ENCODE measurements at places on chromosomes 3 and 15. TPM values are rescaled to one million over a fixed set of nuclear protein-coding genes. Genes with fewer than 3 reads are reported as not detected.

The FBLN2 gene
- 452 TPM for total RNA-seq

The PHC3 gene
- total RNA-seq: 65.6 TPM

The FBXO40 gene
- not detected for total RNA-seq

The MFSD1 gene
- total RNA-seq: 223 TPM

The STRA6 gene
- 0.18 TPM for total RNA-seq

The OR5K2 gene
- not detected for total RNA-seq

The CNTN3 gene
- 0.74 TPM for total RNA-seq

The RLBP1 gene
- not detected for total RNA-seq

The INO80 gene
- 24.9 TPM for total RNA-seq

The CDCP1 gene
- 32.8 TPM for total RNA-seq

All from fibroblast of the aortic adventitia (primary cell).